ENCODE measurements at places on chromosomes 1 and 21.
A peak's percentile ranks its signal among the peaks of the same experiment; 100 is the strongest.

DNA sequence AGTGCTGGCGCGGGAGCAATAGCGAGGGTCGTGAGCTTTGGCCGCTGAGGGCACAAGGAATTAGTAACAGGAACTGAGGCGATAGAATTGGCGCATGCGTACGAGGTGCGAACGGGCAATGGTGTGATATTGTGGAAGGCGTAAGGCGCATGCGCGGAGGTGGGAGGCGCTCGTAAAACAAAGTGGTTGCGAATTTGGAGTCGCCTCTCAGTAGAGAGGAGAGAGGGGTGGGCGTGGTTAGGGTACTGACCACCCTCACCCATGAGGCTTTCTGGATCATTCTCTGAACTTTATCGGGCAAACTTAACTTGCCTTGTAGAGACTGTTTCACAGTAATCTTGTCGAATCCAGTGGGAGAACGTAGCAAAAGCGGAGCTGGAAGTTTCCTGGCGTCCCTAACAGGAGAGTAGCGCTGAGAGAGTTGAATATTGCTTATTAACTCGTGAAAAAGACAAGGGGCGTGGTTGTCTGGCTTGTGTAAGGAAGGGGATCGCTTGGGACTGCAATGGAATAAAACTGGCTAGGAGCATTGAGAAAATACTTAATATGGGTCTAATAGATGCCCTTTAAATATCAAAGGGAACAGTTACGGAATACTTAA lies 427 bp downstream of the CKS1B start:
- DNase-seq, result peak; percentile 92

- DNase-seq, result no peak
These were observed 183.8 kb downstream of the DISC1 start for GRCh38 chr1:231810415-231810814.

DNA sequence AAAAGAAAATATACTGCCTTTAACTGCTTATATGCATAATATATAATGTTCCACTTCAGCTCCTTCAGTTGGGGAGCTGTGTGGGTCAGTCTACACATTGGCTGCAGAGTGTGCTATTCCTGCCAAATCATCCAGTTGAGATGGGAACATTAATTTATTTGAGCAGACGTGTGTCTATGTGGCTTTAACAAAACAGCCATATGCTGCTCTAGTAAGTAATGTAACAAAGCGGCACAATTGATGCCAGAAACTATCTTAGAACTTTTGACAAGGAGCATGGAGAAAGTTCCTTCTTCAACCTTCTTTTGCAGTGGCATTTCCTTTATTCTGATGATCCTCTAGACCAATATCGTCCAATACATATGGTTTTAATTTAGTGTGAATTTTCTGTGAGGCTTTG lies 285.9 kb upstream of the C1orf87 start:
- DNase-seq, result no peak

- DNase-seq, result no peak
These were observed 148.4 kb upstream of the TMEM51 start for GRCh38 chr1:15005116-15005515.

GRCh38 chr21:36518883-36519492 lies 39.1 kb upstream of the CLDN14 start:
- no peak for DNase-seq

DNA sequence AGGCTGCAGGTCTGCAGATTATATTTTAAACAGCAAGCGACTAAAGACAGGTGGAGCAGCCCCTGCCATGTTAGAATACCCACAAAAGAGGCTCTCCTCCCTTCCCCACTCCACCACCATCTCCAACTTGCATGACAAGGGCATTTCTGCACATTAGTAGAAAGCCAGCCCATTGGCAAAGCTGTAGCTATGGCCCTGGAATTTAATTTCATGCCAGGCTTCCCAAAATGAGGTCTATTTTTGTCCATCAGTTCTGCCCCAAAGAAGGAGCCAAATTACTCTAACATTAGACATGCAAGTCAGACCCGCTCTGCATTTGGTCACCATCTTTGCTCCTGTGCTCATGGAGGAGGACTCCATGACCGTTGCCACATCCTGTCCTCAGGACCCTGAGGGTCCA lies 115.2 kb downstream of the LAMC2 start:
- DNase-seq, result no peak

DNA sequence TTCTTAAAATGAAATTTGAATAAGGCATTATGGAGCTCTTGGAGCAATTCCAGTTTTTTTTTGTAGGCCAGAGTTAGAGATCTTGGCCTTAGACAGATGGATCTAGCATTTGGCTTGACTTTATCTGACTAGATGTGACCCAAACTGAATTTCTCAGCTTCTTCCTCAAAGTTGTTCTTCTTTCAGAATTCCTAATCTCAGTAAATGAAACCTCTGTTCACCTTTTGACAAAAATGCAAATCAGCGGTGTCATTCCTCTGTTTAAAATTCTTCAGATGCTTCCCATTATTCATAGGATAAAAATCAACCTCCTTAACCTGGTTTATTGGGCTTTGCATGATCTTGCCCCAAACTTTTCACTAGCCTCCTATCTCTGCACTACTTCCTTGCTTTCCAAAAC lies 177.6 kb downstream of the RASAL2 start:
- no peak for DNase-seq

- no peak for DNase-seq
These were observed 540 bp downstream of the BCAN start for GRCh38 chr1:156642265-156643048.

DNA sequence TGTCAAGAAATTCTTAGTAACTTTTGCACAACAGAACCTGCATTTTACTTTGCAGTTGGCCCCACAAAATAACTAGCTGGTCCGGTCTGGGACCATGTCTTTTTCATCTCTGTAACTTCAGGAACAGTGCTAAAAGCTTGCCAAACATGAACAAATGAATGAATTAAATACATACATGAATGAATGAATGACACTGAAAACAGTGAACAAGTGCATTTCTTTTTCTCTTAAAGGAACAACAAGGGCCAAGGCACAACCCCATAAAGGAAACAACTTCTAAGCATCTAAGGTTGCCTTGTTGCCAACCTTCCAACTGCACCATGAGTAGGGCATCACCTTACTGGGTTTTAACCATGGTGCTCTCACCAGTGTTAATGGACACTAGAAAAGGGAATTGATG lies 534.4 kb upstream of the PKN2 start:
- DNase-seq, result no peak

- no peak for DNase-seq
These were observed 18.4 kb downstream of the VANGL1 start for GRCh38 chr1:115660151-115660550.

- no peak for DNase-seq
These were observed 148.6 kb upstream of the CD34 start for GRCh38 chr1:208059409-208060001.

- DNase-seq, result no peak
These were observed 87.8 kb downstream of the GLUL start for GRCh38 chr1:182303778-182304177.

- DNase-seq, result no peak
These were observed 73.2 kb downstream of the AK5 start for GRCh38 chr1:77355010-77355409.

DNA sequence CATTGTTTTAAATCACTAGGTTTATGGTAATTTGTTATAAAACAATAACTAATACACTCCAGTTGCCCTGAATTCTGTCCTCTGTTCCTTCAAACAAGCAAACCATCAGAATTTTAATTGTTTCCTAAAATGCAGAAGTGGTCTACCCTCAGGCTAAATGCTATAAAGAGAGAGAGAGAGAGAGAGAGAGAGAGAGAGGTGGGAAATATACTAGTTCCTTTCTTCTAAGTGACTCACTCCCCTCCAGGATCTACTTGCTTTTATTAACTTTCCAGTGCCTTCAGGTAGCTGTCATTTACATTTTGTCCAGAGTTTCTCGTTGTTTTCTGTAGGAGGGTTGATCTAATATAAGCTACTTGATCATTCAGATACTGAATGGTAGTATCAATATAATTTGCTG lies 26.4 kb downstream of the LRRC53 start:
- DNase-seq, result no peak

DNA sequence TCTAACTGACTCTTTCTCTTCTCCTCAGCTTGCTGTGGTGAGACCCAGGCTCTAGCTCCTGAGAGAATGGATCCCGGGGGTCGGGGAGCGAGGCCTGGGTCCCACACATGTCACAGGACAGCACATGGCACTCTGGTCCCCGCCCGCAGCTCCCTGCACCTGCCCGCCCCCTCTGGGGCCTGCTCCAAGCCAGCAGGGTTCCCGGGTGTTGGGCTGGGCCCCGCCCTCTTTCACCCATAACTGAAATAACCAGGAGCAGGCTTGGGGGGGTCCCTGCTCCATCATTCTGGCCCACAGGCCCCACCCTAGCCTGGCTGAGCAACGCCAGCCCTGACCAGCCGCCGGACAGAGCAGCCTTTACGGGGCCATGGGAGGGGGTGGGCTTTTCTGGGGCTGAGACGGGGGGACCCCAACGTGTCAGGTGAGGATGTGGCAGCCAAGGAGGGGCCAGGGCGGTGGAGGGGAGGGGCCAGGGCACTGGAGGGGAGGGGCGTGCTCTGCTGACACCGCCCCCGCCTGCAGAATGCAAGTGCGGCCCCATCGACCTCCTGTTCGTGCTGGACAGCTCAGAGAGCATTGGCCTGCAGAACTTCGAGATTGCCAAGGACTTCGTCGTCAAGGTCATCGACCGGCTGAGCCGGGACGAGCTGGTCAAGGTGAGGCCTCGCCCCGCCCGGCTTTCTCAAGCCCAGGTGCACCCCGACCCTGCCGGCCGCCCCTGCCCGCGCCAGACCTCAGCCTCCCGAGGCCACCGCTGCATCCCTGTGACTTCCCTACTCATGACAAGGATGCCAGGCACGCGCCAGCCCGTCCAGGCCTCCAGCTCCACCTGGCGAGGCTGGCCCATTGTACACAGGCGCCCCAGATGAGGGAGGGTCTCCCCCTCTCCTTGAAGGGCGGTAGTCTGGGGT lies 19.4 kb downstream of the COL6A1 start:
- DNase-seq, result no peak

- DNase-seq, result no peak
These were observed 31.6 kb downstream of the ZMYND12 start for GRCh38 chr1:42424201-42424600.

DNA sequence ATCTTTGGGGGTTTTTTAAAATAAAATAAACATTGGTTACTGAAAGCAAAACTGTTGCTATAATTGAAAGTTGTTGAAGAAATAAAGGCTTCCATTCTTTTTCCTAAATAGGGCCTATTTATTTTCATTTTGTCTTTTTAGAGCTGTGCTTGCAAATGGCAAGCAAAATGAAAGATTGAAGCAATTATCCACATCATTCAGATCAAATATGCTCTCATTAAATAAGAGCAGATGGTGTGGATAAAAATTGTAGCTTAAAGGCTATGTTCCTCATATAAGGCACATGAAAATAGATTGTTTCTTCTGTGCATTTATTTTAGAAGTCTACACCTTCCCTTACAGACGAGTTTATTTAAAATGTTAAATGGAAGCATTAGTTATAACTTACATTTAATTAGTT lies 1317.7 kb downstream of the MRPL39 start:
- DNase-seq, result no peak

DNA sequence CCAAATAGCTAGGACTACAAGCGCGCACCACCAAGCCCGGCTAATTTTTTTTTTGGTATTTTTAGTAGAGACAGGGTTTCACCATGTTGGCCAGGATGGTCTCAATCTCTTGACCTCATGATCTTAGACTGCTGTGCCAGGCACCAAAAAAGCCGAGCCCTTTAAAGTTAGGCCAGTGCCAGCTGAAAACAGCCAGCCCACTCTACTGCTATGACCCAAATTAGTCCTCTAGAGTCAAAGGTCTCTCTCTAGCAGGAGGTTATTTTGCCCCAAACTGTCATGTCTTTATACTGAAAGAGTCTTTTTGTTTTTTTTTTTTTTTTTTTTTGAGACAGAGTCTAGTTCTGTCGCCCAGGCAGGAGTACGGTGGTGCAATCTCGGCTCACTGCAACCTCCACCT lies 9.7 kb upstream of the HHIPL2 start:
- DNase-seq, result no peak

- no peak for DNase-seq
These were observed 7.7 kb downstream of the SNX27 start for GRCh38 chr1:151619489-151620093.

DNA sequence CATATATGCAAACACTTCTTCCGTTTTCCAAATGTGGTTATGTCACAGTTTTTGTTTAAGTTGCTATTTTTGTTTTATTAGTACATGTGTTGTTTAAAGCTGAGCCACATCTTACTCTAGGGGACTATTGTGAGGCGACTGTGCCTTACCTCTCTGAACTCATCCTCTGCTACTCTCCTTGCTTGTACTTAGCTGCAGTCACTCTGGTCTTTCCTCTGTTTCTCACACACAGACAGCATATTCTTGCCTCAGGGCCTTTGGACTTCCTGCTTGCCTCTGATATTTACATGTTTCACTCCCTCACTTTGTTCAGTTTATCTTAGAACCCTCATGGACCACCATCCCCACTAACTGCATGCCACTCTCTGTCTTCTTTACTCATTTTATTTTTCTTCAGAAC lies 101.1 kb downstream of the MACF1 start:
- DNase-seq, result no peak

DNA sequence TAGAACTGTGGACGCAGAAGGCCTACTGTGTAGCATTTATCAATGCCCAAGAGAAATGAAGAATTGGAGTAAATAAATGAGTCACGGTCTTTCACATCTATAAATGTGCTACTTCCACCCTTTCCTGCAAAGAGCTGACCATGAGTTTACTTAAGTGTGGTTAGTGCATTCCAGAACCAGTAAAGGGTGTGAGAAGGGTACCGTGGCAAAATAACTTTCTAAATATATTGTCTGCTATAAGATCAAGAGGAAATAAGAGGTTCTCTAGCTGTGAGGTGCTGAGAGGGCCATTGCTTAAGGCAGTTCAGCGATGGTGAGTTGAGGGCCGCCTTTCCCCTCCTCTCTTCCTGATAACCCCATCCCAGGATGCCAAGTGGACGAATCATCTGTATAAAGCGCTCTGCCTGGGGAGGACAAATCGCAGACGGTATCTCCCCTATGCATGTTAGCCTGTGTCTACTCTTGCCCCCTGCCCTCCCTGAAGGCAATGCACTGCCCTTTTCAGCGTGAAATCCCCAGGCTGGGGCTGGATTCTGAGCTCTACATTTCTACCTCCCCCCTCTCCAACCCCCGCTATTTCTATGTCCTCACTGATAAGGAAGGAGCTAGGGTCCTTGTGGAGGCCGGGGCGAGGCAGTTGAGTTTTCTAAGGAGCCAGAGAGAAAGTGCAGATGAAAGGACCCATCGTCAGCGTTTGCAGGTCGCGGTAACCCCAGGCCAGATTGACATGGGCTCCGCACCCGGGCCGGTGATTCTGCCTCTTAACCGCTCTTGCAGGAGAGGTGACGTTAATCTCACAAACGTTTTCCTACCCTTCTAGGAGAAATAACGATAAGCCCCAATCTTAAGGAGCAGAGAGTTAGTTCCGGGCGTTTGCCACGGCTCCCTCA lies 1.5 kb upstream of the NCAM2 start:
- DNase-seq, result no peak

- DNase-seq, result no peak
These were observed 103.5 kb upstream of the SERTAD4 start for GRCh38 chr1:210129092-210129491.

Data from stimulated activated CD4-positive, alpha-beta T cell treated with anti-CD3 and anti-CD28 coated beads, TNF-alpha, amount 100 ng/mL, for 24 hours (primary cell).